ENCODE measurements at places on chromosomes 13 and 19.

- no peak for DNase-seq
Measured at GRCh38 chr13:48661107-48661506, 7.4 kb downstream of the CYSLTR2 start.

GRCh38 chr19:44807162-44807561 is 1.7 kb upstream of the BCAM start:
- no peak for DNase-seq

DNA sequence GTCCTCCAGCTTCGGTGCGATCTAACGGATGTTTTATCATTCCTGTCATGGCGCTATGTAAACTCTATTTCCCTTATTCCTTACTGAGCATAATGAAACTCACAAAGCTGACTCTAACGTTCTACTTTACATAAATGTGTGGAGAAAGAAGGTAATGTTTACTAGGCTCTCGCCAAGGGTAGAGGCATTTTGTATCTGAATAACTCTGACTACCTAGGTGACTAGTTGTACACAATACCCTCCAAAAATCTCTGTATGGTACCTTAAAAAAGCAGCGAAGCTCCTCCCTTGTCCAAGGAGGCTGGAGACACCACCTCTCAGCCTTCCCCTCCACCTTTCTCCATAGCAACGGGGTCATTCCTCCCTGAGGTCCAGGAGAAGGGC is 316 bp upstream of the ZNF530 start:
- no peak for DNase-seq

GRCh38 chr13:100208626-100209025 is 119.7 kb downstream of the PCCA start:
- peak; percentile 28 for DNase-seq

DNA sequence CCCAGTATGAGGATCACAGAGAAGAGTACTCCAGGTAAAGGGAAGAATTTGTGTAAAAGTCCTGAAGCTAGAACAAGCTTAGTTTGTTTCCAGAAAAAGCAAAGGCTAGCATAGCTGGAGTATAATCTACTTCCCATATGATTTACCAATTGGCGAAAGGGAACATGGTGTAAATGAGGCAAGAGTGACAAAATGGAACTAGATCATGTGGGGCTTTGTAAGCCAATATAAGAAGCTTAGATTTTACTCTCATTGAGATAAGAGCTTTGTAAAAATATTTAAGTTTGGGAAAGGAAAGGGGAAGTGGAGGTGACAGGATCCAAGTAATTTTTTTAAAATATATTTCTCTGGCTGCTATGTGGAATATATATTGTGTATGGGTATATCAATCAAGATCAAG is 234.9 kb downstream of the KCTD12 start:
- no peak for DNase-seq

- DNase-seq, result no peak
Measured at GRCh38 chr19:41195675-41196497, 2.9 kb downstream of the CYP2S1 start.
